Muscle of leg (tissue), 16 donors: ENCODE measurements at places on chromosomes 6 and 20.

DNA sequence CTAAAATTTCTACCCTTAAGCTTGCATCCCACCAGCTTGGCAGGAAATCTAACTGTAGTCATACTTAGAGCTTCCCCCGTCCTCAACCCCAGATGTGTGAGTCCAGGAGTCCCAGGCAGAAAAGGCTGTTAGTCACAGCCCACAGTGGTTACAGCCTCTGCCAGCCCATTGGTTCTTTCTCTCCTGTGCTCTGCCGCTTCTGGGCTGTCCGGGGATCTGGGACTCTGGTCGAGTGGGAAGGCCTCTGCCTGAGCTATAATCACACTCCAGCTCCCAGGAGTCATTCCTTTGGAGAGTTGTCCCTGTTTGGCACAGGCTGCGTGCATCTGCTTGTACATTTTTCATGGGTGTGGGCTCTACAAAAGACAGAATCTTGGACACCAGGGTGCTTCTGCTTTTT is 45.6 kb upstream of the FYN start:
- peak; percentile 93 for DNase-seq

- no peak for DNase-seq
Observed at GRCh38 chr20:53163486-53163885, 191.3 kb downstream of the TSHZ2 start.

DNA sequence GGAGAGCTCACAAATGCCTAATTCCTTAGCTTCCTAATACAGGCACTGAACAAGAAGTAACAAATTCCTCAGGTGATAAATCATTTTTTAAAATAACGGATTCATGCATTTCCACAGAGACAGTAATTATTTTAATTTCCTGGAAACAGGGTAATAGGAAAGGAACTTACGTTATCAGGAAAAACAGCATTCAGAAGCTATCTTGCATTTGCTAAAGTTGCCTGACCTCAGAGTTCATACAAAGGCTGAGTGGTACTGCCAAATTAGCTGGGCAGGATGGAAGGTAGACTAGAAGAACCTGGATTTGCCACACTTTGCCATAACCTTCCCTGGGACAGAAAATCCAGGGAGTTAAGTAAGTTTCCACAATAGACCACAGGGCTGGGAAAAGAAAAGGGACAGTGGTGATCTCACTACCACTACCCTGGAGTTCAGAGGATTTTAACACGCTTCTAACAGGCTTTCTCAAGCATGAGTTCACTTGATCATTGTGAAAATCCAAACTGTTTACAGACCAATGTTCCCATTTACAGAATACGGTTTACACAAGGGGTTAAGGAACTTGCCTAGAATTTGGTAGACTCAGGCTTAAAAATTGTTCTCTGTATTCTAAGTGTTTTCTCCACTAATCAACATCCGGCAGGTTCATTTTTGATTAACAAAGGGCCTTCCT is 57.0 kb downstream of the KIF13A start:
- peak; percentile 43 for DNase-seq

DNA sequence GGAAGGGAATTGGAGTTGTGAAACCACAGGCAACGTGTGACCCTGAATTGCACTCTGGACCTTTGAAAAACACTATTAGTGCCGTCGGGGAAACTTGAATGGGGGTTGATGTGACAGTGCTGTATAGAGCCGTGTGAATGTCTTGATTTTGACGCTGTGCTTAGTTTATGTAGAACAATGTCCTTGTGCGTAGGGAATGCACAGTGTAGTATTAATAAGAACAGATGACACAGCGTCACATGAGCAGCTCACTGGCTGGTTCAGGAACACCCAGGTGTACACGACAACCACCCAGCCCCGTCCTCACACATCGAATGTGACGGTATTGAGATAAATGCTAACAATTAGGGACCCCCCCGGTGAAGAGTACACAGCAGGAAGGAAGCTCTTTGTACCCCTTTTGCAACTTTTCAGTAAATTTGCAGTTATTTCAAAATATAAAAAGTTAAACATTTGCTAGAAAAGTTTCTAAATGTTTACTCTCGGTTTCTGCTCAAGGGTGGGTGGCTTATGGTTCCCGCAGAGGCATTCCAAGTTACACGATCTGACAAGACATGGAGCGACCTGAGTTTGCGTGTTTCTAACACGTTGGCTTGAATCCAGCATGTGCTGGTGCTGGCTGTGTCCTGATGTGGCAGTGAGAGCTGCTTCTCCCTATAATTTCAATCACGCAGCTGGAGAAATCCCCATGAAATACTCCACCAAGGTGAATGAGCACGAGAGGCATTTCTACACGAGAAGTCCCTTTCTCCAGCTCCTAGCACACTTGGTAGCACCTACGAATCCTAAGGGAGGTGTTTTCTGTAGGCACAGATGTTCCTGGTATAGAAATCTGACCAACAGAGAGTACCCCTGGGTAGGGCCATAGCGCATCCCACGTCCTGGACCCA is 208.0 kb upstream of the EXOC2 start:
- DNase-seq: no peak

- DNase-seq: no peak
Observed at GRCh38 chr20:9322661-9323060, 191.7 kb upstream of the LAMP5 start.

DNA sequence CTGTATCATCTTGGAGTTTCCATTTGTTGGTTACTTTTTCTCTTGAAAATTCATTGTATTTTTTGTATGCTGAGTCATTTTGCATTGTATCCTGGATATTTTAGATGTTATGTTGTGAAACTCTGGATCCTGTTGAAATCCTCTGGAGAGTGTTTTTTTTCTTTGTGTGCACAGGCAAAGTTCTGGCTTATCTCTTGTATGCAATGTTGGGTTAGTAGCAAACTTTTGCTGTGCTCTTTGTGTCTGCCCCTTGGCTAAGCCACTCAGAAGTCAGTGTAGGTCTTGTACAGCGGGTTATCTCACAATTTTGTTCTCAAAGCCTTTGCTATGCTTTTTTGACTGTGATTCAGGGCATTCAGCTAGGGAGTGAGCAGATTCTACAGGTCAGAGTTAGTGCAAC is 29.1 kb upstream of the LMBRD1 start:
- DNase-seq: no peak

GRCh38 chr6:7237653-7238188 is 75.3 kb downstream of the SSR1 start:
- DNase-seq: no peak

DNA sequence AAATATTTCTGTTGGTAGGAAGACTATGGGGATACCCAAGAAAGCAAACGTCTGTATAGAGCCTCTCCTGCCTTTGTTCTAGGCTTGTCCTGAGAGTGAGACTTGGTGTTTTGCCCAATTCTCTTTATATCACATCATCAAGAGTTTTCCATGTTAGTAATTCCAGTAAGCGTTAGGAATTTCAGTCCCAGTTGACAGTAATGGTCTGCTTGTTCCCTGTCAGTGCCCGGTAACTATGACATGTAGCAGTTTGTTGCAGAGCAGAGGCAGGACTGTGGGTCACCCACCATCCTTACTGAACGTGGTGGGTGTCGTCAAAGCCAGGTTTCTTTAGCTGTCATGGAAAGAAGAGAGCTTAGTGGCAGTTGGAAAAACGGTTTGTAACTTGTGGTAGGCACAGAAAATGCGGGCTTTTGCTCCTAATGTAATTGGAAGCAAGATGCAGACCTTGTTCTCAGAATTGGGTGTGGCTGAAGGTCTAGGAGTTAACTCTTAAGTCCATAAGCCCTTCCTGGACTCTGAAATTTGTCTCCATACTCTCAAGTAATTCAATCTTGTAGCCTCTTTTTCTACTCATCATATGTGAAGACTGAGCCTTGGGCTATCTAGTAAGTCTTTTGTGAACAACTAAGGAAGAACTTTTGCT is 188.8 kb downstream of the TMEM242 start:
- DNase-seq: no peak

GRCh38 chr6:121748376-121748775 is 312.9 kb downstream of the GJA1 start:
- no peak for DNase-seq

DNA sequence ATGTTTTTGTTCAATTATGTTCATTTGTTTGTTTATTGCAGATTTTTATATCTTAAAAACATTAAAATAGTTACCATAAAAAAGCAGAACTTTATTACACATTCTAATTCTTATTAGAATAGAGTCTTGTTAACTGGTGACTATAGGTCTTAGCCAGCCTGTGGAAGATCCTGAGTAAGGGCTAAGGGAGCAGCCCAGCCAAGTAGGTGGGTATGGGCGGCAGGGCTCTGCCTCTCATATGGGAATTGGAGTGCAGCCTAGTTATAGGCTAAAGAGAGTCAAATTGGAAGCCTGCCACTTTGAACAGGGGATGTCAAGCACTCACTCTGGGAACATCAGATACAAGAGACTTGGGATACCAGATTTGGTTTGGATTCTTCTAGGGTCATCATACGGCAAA is 10.5 kb upstream of the HSF2 start:
- DNase-seq: no peak

- no peak for DNase-seq
Observed at GRCh38 chr6:100924534-100925227, 43.6 kb upstream of the ASCC3 start.

DNA sequence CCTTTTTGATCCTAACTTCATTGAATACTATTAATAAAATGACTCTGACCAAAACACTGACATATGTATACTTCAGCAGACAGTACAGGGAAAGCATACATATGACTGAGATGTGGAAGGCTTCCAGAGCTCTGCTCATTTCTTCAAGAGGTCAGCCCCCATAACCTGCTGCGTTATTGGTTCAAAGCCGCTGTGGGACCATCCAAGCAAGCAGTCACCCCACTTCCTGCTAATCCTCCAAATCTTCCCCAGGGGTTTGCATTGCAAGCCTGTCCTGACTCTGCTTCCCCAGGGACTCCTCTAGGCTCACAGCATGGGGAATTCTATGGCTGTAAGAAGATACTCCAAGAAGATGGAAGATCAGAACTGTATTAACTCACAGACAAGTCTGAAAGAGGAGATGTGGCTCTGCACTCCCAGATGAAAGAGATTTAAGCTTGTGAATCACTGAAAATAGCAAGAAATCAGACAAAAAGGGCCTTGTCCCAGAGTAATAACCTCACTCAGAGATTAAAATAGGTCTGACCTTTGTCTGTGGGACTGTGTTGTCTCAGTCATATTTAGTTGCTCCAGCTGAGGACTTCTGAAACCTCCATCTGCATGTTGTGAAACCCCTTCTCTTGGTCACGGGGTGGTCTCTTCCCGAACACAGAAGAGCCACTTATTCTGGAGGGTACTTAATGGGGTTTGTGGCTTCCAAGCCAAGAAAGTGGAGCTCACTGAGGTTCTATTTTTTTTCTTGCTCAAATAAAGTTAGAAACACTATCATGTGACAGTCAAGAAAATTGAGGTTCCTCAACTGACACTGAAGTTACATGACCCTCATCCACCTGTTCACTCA is 101.5 kb upstream of the MARCKS start:
- DNase-seq: no peak

DNA sequence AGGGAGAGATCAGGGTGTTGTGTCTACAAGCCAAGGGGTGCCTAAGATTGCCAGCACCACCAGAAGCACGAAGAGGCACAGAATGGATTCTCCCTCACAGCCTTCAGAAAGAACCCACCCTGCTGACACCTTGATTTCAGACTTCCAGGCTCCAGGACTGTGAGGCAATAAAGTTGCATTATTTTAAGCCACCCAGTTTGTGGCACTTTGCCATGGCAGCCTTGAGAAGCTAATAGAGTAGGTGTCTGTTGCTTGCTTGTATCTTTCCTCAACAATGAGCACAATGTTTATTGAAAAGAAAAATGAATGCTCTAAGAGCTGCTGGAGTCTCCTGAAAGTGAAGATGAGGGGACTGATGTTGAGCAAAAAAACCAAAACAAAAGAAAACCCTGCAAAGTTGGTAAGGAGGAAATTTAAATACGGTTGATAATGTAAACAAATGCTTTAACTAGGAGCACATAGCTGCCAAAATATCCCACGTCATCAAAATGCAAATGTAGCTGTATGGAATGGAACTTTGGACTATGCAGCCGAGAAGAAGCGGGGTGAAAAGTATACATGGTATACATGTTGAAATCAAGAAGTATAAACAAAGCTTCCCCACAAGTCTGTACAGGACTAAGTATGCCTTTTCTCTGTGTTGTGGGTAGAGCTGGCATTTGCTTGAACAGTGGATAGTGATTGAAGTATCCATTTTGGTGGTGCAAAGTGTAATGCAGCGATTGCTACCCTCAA is 8.0 kb downstream of the IL20RA start:
- DNase-seq: no peak

DNA sequence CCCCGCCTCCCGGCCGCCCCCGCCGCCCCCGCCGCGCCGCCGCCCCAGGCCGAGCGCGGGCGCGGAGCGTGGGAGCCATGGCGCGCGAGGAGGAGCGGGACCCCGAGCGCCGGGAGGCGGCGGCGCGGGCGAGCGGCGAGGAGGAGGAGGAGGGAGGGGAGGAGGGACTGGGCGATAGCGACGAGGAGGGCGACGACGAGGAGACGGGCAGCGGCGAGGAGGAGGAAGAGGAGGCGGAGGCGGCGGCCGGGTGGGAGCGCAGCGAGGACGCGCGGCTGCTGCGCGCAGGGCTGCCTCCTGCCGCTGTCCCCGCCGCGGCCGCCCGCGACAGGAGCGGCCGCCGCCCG is at the start of gene SLC24A3:
SLC24A3 (plus strand) TSS at position 174 of the 347 bp plus-strand sequence.
- peak; percentile 51 for DNase-seq

GRCh38 chr6:48840896-48841295 is 622.2 kb downstream of the MMUT start:
- DNase-seq: no peak

- no peak for DNase-seq
Observed at GRCh38 chr20:62699741-62700140, 8.9 kb upstream of the NTSR1 start.

DNA sequence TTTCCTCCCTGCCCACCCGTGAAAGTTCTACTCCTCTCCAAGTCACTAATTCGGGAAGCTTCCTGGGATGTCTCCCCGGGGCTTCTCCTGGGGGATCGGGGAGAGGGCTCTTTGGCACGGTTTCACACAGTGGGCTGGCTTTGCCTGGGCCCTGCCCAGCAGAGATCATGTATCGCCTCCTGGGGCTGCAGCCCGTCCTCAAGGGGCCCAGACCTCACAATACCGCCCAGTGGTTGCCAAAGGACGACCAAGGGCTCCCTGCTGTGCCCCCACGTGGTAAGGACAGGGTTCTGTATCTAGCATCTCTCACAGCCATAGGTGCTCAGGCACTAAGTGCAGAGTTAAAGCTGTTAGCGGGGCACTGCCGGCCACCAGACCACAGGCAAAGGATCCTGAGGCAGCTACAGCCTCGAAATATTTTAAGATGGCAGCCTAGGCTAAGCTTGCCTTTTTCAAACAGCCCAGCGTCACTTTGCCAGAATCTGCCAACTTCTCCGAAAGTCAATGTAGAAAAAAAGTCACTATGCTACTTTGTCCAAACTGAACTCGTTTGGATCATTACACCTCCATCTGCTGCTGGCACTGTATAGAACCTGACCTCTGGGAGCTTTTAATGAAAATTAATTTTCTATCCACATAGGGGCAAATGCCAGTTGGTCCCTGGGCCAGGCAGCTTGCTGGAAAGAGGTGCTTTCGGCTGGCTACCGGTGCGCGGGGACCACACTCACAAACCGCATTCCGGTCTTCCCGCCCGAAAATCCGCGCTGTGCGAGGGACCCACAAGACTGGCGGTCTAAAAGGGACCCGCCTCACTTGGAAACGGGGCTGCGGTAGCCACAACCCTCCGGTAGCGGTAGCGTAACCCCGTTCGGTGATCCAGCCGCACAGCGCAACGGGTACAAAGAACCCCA is 1.3 kb upstream of the NNAT start:
- peak; percentile 56 for DNase-seq

- peak; percentile 25 for DNase-seq
Observed at GRCh38 chr6:90714319-90714718, 127.4 kb upstream of the MAP3K7 start.

GRCh38 chr20:44361021-44361420 is 5.5 kb downstream of the HNF4A start:
- no peak for DNase-seq
